Activated CD8-positive, alpha-beta T cell treated with anti-CD3 and anti-CD28 coated beads, Interleukin-2, amount 10 ng/mL, durations not matched to agents 7 days and 5 days (primary cell): ENCODE measurements at places on chromosomes 7 and 10. TPM values are rescaled to one million over a fixed set of nuclear protein-coding genes. Genes with fewer than 3 reads are reported as not detected.

DNA sequence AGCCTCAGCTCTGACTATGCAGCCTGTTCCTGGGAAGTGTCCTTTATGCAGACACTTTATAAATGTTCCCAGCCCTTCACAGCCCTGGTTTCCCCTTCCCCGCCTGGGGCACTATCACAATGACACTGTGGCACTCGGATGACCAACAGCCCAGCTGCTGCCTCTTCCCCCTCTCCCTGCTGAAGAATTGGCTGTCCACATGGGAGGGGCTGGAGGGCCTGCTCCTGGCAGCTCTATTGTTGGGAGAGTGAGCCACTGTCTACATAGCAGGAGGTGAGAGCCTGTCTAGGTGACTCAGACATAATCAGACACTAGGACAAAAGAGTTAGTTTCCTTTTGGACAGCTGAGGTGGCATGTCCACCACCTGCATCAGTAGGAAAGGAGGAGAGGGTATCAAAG, 437.5 kb downstream of the PLXNA4 start:
- no peak for DNase-seq

DNA sequence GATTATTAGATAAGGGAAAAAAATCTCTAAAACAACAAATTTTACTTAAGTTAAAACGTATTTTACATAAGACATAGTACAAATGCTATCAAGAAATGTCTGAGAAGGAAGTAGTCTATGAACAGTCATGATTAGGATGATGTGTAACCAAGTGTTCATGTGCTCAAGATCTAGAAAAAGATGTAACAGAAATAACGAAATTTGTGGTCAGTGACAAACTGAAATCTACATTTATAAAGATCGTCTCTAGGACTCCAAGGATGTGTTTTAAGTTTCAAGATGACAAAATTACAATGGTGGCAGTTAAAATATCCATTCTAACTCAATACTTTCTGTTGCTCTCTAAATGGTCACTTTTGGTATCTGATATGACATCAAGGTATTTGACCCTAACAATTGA, 17.2 kb downstream of the PPP3CB start:
- no peak for DNase-seq

DNA sequence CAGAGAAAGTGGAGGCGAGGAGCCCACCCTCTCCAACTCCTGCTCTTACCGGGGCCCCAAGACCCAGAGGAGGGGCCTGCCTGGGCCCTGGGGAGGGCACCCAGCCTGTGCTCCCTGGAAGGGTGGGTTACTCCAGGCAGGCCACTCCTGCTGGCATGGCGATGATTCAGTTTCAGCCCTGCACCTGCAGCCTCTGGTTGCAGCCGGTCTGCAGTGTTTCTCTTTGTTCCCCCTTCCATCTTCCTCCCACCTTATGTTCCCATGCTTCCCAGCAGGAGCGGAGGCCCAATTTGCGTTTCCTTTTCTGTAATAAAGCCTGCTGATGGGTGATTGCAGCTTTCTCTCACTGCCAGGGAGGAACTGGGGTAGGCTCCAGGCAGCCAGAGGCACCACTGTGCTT, 53.2 kb upstream of the FAM20C start:
- no peak for DNase-seq

DNA sequence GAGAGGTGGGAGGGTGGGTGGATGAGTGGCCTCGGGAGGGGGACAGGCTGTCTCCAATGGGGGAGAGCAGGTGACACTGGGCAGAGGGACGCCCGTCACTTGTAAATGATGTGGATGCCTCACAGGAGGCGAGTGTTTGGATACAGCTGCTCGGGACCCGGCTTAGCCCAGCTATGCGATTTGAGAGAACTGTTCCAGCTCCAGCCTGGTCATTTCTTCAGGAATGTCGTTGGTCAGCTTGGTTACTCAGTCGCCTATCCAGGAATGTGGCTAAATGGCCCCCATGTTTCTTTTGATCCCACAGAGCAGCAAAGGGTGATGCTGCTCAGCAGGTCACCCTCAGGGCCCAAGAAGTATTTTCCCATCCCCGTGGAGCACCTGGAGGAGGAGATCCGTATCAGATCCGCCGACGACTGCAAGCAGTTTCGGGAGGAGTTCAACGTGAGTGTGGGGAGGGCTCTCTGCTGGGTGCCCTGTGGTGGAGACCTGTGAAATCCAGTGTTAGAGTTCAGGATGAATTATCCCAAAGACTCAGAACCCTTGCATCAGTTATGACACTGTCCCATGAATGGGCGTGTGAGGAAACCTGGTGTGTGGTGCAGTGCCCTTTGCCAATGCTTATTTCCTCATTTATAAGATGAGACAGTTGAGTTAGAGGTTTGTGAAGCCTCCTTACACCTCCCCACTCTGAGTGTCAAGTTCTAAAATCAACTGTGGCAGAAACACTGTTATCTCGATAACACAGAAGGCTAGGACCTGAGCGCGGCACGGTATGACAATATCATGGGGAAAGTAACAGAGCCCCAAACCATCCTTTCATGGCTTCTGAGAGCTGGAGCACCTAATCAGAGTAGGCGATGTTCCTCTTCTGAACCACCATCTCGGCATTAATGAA, 76.8 kb downstream of the MKI67 start:
- DNase-seq: no peak

Gene PTPRN2
- total RNA-seq: 7.2 TPM

Gene ASB10
- not detected for total RNA-seq

GRCh38 chr10:103232772-103233488, 12.8 kb upstream of the RPEL1 start:
- DNase-seq: no peak

DNA sequence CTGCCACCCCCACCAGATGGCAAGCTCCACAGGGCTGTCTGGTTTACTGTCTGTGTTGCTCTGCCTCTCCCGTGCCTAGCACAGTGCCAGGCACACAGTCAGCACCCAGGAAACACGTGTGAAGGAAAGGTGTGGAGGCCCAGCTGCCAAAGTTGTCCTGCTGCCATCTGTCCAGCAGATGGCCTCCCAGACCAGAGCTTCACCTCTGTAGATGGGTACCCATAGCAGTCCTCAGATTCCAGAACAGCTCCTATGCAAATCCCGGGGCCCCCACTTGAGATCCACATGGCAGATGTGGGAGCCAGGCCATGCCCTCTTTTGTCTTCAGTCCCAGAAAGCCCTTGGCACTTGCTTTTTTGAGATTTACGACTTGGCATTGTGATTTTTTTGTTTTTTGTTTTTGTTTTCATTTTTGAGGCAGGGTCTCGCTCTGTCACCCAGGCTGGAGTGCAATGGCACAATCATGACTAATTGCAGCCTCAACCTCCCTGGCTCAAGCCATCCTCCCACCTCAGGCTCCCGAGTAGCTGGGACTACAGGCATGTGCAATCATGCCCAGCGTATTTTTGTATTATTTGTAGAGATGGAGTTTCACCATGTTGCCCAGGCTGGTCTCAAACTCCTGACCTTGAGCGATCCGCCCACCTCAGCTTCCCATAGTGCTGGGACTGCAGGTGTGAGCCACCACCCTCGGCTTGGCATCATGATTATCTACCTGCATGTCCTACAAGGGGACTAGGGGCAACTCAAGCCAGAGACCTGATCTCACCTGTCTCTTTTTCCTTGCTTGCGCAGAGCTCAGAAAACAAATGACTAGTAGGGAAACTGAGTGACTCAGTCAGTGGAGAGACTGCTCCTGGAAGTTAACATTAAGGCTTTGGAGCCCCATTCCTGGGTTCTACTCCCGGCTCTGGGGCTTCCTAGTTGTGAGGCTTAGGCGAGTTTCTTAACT, 16.9 kb upstream of the PALD1 start:
- peak; percentile 67 for DNase-seq
